T-helper 2 cell (primary cell): ENCODE measurements at places on chromosomes 7 and 10.

- DNase-seq = no peak
Measured at GRCh38 chr7:31456646-31457368, 57.1 kb upstream of the ITPRID1 start.

- no peak for DNase-seq
Measured at GRCh38 chr10:75430000-75430763, 1.2 kb upstream of the LRMDA start.

DNA sequence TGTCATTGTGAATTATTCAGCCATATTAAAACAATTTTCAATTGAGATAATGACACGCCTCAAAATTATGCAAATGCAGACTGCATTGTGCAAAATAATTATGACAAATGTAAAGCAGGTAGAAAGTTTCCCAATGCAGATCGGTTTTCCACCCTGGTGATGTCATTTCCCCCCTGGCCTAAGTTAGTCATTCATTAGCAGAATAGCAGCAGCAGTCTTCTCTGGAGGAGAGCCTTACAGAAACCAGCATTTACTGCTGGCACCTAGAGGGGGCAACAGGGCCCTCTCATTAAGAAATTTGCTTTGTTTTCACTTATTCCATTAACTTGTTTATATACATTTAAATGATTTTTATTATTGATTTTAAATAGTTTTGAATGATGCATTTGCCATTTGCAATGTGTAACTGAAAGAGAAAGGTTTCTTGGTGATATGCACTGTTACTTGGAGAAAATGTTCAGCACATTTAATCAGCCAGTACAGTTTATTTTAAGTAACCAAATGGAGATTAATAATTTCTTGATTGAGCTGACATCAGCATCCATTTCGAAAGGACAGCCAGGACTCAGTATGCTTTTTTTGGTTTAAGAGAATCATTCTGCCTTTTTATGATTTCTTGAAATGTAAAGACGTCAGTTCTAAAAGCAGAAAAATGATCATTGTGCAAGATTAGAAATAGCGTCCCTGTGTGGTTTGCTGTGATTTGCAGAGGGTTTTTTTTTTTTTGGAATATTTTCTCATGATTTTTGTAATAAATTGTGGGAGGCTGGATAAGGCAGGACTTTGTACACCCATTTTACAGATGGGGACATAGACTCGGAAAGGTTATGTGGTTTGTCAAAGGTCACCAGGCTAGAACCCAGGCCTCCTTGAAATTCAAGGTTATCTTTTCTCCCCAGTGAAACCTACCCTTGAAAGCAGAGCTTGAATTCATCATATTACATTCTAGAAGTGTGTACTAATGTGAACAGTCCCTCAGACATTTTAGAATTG lies 3.5 kb downstream of the ARID5B start:
- DNase-seq = no peak

DNA sequence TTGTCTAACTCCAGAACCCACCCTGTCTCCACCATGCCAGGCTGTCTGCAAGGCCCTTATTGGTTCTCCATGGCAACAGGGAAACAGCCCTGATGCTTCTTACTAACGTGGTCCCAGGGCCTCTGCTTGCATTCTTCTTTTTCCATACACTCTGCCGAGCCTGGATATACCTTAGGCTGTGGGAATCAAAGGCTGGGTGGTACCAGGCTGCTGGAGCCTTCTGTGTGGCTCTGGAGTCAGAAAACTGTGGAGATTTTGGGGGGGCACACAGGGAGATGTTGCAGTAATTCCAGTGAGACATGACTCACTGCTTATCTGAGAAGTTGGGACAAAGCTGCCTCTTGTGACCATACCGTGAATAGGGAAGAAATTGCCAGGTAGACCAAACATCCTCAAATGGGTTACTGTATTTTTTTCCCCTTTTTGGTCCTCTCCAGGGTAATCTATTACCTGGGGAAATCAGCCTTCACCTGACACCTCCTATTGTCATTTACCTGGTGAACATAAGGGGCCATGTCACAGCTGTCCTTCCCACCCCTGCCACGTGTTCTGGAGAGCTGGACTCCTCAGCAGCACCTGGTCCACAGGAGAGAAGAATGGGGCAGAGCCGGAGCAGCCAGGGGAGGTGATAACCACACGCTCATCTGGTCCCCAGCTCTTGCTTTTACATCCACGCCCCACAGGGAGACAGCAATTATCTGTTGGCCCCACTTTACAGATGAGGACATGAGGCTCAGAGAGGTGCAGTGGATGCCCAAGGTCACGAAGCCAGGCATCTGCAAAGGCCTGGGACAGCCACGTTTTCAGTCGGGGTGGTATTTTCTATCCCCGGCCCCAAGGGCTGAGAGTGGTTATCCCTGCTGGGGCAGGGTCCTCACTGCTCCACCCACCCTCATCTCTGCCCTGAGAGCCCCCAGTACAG lies 4.6 kb downstream of the CHST3 start:
- DNase-seq = no peak

- DNase-seq = no peak
Measured at GRCh38 chr10:5628451-5629302, 37.7 kb downstream of the ASB13 start.

DNA sequence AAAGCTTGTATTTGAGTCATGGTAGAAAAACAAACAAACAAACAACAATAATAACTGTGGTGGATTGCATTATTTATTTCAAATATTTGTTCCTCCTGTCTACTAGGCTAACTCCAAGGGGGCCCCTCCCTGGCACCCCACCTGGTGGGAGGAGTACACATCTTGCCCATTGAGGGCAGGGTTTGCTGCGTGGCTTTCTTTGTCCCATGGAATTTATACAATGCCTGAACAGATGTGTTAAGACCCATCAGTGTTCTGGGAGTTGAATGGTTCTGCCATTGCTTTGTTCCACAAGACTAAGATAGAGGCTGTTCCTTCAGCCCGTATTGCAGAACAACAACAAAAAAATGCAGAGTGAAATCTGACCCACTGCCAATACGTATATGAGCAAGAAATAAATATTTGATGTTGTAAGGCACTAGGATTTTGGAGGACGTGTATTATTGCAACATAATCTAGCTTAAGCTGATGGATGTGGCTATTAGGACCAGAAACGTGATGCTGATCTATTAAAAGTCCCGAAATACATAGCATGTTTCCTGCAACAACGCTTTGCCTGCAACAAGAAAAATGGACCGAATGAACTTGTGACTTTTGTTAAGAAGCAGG lies 119.1 kb upstream of the JCAD start:
- DNase-seq = no peak

DNA sequence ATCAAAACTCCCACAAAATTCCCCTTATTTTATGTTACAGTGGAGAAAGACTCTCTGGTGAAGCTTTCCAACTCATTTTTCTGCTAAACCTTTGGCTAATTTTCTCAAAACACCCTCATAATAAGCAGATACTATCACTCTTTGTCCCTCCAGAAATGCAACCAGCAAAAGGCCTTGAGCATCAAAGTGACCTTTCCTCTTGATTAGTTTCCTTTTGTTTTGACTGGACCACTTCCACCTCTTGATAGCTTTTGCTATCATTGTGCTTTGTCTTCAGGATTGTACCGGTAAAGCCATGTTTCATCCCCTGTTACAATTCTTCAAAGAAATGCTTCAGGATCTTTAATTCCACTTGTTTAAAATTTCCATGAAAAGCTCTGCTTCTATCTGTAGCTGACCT lies 115.1 kb upstream of the SLC13A1 start:
- no peak for DNase-seq

DNA sequence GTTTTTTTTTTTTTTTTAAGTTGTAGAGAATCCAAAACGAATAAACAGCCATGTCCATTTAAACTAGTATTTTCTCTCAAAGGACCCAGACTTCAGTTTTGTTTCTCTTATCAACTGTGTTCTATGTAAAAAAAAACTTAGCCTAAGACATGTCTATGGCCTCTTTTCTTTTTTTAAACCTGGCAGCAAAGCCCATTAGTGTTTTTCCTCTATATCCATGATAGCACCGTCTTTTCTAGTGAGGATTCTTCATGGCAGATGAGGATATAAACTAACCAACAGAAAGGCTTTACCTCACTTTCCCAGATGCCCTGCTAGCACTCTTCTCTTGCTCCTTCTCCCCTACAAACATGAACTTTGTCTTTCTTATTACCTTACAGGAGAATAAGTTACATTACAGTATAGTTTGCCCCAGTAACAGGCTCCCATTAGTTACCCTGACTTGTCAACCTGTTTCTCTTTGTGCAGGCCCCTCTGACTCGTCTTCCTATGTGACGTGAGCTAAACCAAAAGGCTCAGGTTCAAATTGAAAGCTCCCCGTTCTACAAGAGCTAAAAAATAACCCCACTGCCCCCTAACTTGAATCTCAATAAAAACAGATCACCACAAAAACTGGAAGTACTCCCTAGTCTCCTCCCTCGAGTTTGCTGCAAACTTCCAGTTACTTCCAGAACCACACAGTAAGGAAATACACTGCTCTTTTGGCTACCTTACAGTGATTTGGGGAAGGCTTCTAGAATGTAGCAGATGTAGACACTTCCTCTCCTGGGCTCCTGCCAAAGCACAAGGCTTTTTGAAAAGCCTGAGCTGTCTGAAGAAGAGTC lies 20.1 kb downstream of the P4HA1 start:
- DNase-seq = no peak

- DNase-seq = no peak
Measured at GRCh38 chr7:55556492-55556891, 15.8 kb downstream of the VOPP1 start.

GRCh38 chr7:124758327-124758726 lies 7.3 kb downstream of the GPR37 start:
- DNase-seq = no peak

GRCh38 chr10:58028597-58029366 lies 238.9 kb downstream of the IPMK start:
- DNase-seq = no peak

DNA sequence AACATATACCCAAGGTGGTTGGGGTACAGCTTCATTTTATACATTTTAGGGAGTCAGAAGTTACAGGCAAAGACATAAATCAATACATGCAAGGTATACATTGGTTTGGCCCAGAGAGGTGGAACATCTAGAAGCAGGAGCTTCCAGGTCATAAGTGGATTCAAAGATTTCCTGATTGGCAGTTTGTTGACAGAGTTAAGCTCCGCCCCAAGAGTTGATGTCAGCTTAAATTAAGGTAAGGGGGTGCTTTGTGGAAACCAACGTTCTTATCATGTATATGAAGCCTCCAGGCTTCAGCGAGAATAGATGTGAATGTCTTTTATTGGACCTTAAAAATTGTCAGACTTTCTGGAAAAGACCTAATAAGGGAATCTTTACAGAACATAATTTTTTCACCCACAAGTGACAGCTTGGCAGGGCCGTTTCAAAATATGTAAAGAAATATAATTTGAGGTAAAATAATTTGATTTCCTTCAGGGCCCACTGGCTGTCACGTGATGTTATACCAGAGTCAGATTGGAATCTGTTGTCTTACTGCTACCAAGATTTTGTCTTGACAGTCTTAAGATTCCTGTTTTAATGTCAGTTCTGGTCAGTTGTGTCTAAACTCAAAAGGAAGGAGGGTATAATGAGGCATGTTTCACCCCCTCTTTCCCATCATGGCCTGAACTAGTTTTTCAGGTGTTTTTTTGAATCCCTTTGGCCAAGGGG lies 6.3 kb upstream of the PANK1 start:
- DNase-seq = no peak

GRCh38 chr10:1712314-1712713 lies 25.0 kb downstream of the ADARB2 start:
- no peak for DNase-seq

- DNase-seq = no peak
Measured at GRCh38 chr7:19916046-19916445, 142.6 kb upstream of the TMEM196 start.

DNA sequence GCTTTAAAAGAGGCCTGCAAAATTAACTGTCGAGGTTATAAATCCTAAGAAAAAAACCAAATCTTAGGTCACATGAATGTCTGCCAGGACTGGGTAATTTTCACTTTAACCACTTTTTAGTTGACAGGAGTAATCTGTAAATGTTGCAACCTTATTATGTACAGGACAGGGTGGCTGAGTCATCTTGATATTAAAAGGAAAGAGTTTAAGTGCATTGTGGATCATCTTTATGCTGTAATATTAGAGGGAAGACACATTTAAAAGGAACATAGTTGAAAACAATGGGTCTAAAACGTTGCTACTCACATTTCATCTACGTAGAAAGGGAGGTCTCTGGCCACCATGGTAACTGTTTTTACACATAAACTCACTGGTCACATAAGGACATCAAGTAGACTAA lies 115.5 kb downstream of the LSMEM1 start:
- DNase-seq = no peak

DNA sequence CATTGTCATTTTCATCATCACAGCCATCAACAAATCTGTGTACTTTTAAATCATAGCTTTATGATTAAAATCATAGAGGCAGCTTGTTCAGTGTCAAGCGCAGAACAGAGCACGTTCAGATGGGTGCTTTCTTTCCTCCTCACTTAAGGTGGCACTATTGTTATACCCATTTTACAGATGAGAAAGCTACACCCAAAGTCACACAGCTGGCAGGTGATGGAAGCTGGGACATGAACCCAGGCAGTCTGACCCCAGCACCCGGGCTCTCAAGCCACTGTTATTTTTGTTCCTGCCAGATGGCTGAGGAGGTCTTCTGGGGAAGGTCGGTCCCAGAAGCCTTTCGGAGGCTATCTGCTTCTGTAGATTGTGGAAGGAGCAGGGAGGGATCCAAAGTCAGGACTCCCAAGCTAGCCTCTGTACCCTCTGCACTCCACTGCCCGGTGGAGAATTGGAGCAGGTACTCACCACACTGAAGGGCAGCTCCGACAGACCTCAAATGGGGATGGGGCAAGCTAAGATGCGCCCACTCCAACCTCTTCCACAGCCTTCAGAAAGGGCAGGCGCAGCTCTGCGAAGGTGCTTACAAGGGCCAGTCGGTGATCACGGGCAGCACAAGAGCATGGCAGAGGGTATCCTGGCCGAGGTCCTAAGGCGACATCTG lies 610 bp downstream of the AVPI1 start:
- DNase-seq = no peak

GRCh38 chr7:100642534-100642907 lies 1.2 kb upstream of the TFR2 start:
- DNase-seq = no peak

DNA sequence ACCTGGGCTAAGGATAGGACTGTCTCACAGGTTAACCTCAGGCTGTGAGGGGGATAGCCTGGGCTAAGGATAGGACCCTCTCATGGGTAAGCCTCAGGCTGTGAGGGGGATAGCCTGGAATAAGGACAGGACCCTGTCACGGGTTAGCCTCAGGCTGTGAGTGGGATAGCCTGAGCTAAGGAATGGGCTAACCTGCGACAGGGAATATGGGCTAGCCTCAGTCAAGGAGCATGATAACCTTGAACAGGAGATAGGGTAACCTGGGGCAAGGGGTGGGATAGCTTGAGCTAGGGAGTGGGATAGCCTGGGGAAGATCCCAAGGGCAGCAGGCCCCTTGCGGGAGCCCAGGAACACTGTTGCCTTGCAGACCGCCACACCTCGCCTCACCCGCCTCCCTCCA lies 42.7 kb downstream of the GRID2IP start:
- no peak for DNase-seq

DNA sequence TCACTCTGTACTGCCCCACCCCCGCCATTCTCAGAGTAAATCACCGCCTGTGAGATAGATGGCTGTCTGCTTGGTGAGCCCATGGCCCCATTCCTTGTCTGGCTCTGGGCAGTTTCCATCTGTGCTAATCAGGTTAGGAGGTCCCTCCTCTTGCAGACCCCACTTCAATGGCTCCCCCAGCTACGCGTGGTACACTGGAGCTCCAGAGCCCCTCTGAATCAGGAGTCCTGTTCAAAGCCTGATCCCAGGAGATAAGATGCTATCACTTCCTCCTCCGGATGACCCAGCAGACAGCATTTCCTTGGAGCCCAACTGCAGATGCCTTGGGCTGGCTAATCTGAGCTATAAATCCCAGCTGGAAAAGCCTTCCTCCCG lies 122.3 kb downstream of the SH3PXD2A start:
- no peak for DNase-seq

- no peak for DNase-seq
Measured at GRCh38 chr10:113442336-113442735, 110.5 kb upstream of the HABP2 start.
